Stimulated activated CD8-positive, alpha-beta memory T cell treated with anti-CD3 and anti-CD28 coated beads, Interleukin-7, amount 100 ng/mL, for 48 hours (primary cell): ENCODE measurements at places on chromosomes 4 and X.
A peak's percentile ranks its signal among the peaks of the same experiment; 100 is the strongest.

GRCh38 chrX:40096395-40097091, 1.2 kb downstream of the BCOR start:
- peak; percentile 32 for DNase-seq

- DNase-seq, result no peak
Measured at GRCh38 chr4:159298502-159298901, 195.6 kb downstream of the RAPGEF2 start.

- no peak for DNase-seq
Measured at GRCh38 chr4:114600672-114601071, 2.1 kb downstream of the UGT8 start.

GRCh38 chr4:26288355-26288909, 32.4 kb upstream of the RBPJ start:
- peak; percentile 46 for DNase-seq

DNA sequence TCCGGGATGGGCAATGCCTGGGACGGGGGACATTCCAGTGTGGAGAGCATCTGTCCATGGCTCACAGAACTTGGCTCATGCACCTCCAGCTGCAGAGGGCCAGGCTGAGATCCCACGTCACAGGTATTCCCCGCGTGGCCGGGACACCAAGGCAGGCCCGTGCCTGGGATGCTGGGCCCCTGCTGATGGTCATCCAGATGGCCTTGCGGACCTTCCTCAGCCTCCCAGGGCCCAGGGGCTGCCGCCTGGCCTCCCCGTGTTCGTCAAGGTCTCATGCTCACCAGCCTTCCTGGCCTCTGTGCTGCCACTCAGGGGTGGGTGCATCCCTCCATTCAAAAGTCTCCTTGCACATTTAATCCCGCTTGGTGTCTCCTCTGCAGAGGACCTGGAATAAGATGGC, 40.9 kb upstream of the LRPAP1 start:
- DNase-seq, result no peak

DNA sequence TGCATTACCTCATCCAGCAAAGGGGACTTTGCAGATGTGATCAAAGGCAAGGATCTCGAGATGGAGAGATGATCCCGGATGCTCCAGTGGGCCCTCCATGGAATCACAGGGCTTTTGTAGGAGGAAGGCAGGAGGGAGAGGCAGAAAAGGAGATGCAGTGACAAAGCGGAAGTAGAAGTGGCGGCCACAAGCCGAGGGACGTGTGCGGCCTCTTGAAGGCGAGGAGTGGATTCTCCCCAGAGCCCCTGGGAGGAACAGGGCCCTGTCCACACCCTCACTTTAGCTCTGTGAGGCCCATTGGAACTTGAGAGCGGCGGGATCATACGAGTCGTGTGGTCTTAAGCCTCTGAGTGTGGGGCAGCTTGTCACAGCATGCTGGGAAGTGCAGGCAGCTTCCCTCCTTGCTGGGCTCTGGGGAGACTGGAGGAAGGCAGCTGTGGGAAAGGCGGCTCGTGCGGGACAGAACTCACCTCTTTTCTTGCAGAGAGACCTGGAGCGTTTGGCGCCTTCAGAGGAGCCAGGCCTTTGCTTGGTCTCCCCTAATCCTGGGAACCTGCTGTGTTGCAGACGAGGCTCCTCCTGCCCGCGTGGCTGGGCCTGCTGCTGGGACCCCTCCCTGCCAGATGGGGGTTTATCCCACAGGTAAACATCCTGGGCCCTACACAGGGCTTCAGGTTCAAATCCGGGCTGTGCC, 10.2 kb downstream of the SH3TC1 start:
- DNase-seq, result no peak

- DNase-seq, result no peak
Measured at GRCh38 chrX:13263560-13264251, 56.1 kb downstream of the ATXN3L start.

DNA sequence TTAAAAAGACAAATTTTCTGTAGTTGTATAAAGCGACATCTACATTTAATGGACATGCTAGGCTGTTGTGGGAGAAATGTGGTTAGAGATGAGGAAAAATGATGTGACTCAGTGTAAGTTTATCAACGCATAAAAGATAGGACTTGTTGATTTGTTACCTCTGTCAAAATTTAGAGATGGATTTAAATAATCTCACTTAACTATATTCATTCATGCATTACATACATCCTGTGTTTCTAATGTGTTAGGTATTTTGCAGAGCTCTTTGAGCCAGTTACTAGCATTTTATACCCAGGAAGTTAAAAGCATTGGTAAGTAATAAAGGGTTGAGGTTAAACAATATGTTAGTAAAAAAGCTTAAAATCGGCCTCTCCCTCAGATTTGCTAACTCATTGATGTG, 34.3 kb downstream of the METAP1 start:
- no peak for DNase-seq

DNA sequence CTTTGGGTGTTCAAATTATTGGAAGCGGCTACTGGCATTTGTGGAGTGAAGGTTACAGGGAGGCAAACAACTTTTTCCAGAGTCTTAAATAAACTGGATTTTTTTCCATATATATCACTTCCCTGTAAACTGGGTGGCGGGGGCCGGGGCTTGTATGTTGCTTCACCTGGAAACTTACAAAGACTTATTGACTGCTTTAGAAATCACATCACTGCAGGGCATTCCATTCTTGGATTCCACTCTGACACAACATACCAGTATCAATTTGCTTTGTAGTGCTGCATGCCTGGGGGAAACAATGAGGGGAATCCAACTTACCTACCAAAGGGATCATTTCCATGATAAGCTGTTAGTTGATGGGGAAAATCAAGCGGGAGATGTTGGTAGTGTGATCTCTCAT, 21.7 kb upstream of the FAM156A start:
- DNase-seq, result no peak

- no peak for DNase-seq
Measured at GRCh38 chr4:112312610-112313239, 15.6 kb downstream of the ALPK1 start.

DNA sequence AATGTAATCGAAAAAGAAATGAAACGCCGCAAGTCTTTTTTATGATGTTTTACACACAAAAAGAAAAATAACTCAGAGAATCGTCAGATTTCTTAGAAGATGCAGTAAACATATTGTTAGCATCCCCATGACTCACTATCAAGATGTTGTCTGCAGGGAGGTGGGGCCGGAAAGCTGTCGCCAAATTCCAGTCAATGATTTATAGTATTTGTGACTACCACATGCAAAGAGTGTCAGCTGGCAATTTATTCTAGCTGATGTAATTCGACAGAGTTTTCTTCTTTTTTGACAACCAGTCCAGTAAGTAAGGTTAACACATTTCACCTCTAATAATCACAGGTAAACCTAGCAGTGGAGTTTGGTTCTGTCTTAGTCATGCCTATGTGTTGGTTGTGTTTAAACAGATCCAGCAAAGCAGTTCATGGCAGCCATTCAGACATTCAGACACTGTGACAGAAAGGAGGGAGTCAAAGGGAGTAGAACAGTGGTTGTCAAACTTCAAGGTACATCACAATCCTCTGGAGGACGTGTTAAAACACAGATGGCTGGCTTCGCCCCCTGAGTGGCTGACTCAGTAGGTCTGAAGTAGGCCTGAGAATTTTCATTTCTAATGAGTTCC, 19.8 kb upstream of the PPP1R2C start:
- DNase-seq, result no peak

DNA sequence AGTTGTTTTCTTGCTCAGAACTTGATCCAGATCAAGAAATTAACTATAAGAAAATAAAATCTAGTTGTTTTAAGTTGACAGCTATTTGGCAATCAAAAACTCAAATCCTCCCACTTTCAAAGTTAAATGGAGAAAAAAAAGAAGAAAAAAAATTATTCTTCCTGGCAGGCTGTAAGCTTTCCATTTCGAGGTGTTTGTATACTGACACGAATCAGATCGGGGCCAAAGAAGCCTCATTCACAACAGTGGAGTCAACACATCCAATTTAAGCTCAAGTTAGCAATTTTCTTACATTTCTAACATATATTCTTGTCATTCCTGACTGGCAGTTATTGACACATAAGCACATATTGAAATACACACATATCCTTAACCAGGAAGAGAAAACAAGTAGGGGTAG, 119.4 kb downstream of the UNC5C start:
- DNase-seq, result no peak

- DNase-seq, result no peak
Measured at GRCh38 chrX:13283950-13284546, 35.8 kb downstream of the ATXN3L start.
